ENCODE measurements at places on chromosomes 2 and 18.

- no peaks in the 10 kb centered on the region for H3K27me3 ChIP-seq
- DNase-seq: peak; percentile 80
- peak within 1 kb of the TSS; percentile 98 for H3K27ac ChIP-seq
- peaks cover 19% of the 10 kb centered on the region for H3K36me3 ChIP-seq
- peaks cover 35% of the 10 kb centered on the region for H3K4me1 ChIP-seq
- peak within 1 kb of the TSS; percentile 85 for H3K4me3 ChIP-seq
Measured at GRCh38 chr2:238426568-238427434, at the start of gene ASB1. Gene ASB1, plus strand, starts transcription at chr2:238426927. Its CDS starts 144 bp downstream, at chr2:238427071.

DNA sequence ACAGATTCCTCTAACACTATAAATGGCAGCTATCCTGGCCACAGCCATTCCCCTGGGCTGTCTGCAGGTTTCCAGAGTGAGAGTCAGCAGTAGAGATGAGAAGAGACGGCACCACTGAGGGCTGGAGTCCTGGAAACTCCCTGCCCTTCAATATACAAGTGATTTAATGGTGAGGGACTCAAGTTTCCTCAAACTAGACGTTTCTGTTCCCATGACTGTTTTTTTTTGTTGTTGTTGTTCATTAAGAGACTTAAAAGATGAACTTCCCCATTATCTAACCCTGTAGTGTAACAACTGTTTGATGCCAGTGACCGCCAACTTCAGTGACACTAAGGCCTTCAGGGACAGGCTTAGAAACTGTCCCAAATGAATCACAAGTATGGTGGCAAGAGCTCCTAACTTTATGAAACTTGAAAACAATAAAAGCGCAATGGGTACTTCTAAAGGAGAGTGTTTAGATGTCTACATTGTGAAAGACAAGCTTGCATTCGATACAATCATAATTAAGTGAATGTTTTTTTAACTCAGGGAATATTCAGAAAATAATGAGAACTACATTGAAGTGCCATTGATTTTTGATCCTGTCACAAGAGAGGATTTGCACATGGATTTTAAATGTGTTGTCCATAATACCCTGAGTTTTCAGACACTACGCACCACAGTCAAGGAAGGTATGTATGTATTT lies 34.0 kb downstream of the IL1R2 start:
- H3K4me1 ChIP-seq: peaks cover 4% of the 10 kb centered on the region
- H3K27ac ChIP-seq: no peak overlapping the region
- H3K36me3 ChIP-seq: no peaks in the 10 kb centered on the region
- H3K4me3 ChIP-seq: no peak overlapping the region
- DNase-seq: no peak

- H3K4me3 ChIP-seq: peak overlapping the region; percentile 81
- H3K27me3 ChIP-seq: no peaks in the 10 kb centered on the region
- peaks cover 29% of the 10 kb centered on the region for H3K4me1 ChIP-seq
- peak overlapping the region; percentile 97 for H3K27ac ChIP-seq
- DNase-seq: no peak
Measured at GRCh38 chr2:65436824-65437221, 4.4 kb upstream of the SPRED2 start.

GRCh38 chr2:220512419-220512818 lies 885.0 kb downstream of the SLC4A3 start:
- no peak overlapping the region for H3K27ac ChIP-seq
- no peaks in the 10 kb centered on the region for H3K36me3 ChIP-seq
- H3K4me3 ChIP-seq: no peak overlapping the region
- DNase-seq: no peak
- H3K4me1 ChIP-seq: no peaks in the 10 kb centered on the region
- H3K27me3 ChIP-seq: no peaks in the 10 kb centered on the region

Data from spinal cord (tissue), 10 donors.